ENCODE measurements at places on chromosomes 12 and 14. TPM values are rescaled to one million over a fixed set of nuclear protein-coding genes. Genes with fewer than 3 reads are reported as not detected.

GRCh38 chr12:123393747-123394146, 9.8 kb downstream of the KMT5A start:
- no peak for DNase-seq
- no peaks in the 10 kb centered on the region for H3K4me1 ChIP-seq
- H3K36me3 ChIP-seq: peaks cover 7% of the 10 kb centered on the region
- no peak overlapping the region for H3K27ac ChIP-seq

DNA sequence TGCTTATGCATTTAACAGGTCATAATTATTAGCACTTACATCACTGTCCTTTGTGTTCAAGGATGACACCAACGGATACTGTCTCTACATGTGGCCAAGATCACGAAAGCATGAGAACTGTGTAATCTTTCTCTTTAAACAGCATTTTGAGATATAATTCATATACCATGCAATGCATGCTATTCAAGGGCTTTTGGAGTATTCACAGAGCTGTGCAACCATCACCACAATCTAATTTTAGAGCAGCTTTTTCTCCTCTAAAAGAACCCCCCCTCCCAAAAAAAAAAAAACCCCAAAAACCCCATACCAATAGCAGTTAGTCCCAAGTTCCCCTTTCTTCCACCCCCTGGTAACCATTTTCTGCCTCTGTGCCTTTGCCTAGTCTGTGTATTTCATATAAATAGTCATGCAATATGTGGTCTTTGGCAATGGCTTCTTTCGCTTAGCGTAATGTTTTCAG, 60.6 kb downstream of the SPRING1 start:
- DNase-seq: no peak
- no peak overlapping the region for H3K27ac ChIP-seq
- H3K36me3 ChIP-seq: no peaks in the 10 kb centered on the region
- H3K4me1 ChIP-seq: peaks cover 8% of the 10 kb centered on the region
- H3K4me3 ChIP-seq: no peak overlapping the region
- H3K27me3 ChIP-seq: no peaks in the 10 kb centered on the region

DNA sequence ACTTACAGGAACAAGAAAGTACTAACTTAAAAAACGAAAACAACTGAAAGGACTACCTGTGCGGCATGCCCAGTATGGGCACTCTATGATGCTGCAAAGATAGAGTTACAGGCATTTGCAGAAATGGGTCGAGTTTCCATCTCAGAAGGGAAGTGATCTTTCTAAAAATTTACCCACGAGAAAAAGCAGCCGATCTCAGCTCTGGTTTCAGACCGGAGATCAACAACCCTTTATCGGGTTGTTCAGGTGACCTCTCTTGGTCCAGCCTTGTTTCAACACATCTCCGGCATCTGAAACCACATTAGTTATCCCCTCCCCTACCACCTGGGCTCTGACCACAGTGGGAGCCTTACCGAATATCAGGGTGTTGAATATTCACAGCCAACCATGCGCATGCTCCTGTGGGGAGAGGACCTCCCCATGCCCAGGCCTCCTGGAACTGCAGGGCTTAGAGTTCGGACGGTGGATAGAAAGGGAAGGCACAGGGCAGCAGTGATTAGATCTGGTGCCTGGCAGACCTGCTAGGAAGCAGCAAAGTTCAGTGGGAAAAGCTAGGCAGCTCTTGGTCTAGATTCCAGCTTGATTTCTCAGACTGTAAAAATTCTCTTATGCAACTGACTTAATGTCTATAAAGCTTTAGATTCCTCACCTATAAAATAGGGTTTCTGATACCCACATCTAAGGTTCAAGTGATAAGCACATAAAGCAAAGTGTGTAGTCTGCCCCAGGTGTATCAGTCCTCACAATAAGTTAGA, 906.0 kb downstream of the VRK1 start:
- no peak for DNase-seq
- H3K4me1 ChIP-seq: no peaks in the 10 kb centered on the region
- no peak overlapping the region for H3K4me3 ChIP-seq

The CCDC177 gene
- 0.82 TPM for total RNA-seq

Data from Caco-2 (cell line).